ENCODE measurements at places on chromosomes 2 and 18.

- no peak for DNase-seq
Observed at GRCh38 chr2:8222979-8223694, 458.7 kb upstream of the ID2 start.

- no peak for DNase-seq
Observed at GRCh38 chr2:211371465-211371864, 815.1 kb downstream of the CPS1 start.

DNA sequence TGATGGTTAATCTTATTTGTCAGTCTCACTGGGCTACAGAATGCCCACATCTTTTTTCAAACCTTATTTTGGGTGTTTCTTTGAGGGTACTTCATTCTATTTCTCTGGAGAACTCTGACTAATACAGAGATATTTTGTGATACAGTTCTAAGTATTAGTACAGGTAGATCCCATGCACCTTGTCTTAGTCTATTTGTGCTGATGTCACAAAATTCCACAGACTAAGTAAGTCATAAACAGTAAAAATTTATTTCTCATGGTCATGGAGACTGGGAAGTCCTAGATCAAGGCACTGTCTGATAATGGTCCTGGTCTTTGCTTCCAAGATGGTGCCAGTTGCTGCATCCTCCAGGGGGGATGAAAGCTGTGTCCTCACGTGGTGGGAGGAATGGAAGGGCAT lies 68.6 kb upstream of the EPHA4 start:
- no peak for DNase-seq

DNA sequence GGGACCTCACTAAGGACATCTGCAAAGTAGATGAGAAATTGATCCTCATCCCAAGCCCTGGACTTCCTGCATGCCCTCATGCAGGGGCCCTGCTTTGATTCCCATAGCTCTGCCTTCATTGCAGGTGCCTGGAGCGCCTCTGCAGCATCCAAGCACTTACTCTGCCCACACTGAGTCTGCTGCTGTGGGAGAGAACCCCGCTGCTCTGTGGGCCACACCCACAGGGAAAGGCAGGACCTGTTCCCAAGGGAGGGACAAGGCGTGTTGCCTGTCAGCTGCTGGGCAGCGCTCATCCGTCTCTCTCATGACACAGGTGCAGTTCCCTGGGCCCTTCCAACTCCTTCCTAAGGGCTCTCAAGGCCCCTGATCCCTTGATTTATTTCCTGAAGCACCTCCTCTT lies 266.8 kb upstream of the SMIM21 start:
- no peak for DNase-seq

- DNase-seq: no peak
Observed at GRCh38 chr18:12074736-12075135, 18.9 kb upstream of the ANKRD62 start.

- no peak for DNase-seq
Observed at GRCh38 chr18:38244480-38244879, 678.9 kb upstream of the CELF4 start.

DNA sequence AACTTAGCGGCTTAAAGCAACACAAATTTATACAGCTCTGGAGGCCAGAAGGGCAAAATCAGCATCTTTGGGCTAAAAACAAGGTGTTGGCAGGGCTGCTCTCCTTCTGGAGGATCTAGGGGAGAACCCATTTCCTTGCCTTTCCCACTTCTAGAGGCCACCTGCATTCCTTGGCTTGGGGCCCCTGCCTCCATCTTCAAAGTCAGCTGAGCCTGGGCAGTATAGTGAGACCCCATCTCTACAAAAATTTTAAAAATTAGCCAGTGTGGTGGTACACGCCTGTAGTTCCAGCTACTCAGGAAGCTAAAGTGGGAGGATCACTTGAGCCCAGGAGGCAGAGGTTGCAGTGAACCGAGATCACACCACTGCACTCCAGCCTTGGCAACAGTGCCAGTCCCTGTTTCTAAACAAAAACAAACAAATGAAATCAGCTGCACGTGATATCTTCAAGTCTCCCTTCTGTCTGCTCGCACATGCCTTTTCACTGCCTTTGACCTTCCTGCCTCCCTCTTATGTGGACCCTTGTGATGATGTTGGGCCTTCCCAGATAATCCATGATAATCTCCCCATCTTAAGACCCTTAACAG lies 200.6 kb downstream of the ZFP36L2 start:
- no peak for DNase-seq

- DNase-seq: no peak
Observed at GRCh38 chr18:3328532-3328931, 66.6 kb downstream of the MYL12B start.

DNA sequence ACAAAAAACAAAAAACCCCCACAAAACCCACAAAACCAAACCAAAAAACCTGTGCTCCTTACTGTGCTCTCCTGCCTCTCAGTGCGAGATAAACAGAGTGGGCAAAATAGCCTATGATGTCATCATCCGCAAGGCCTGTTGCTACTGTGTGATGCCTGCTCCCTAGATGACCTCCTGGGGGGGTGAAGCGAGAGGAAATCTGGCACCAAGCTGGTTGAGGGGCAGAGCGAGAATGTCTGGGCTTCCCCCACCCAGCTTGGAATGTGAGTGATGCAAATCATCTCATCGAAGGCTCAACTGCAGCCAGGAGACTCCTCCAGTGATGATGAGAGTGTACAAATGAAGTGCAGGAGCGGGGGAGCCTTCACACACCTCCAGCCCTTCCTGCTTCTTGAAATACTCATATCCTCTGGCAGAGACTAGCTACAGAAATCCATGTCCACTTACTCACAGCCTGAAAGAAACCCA lies 57.7 kb upstream of the MAP4K3 start:
- DNase-seq: no peak

DNA sequence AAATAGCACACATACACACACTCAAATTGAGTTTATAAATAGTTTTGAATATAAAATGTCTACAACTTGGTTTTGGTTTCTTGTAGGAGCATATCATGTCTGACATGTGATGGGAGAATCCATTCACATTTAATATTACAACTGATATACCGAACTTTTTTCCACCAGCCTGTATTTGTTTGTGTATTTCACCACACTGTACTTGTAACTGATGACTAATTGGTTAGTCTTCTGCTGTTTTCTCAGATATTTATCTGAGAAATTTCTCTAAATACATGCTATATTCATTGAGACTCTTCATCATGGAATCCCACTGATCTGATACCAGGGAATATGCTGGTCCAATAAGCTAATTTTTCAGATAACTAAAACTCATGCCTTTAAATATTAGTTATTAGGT lies 56.3 kb upstream of the UBXN4 start:
- no peak for DNase-seq

DNA sequence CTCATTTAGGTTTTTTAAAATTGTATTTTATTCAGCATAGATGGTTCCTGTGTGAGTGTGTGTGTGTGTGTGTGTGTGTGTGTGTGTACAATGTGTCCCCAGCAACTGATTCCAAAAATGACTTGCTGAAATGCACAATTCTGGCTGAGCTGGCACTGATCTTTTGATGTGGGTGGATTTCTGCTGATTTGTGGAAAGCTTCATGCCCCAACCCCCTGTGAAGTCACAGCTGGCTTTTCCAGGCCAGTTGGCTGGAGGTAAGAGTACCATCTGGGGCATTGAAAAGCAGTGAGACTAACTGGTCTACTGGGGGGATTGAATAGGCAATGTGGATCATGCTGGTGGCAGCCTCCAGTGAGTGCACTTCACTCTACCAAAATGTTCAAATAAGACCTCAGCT lies 187.2 kb downstream of the LRRTM1 start:
- DNase-seq: no peak

DNA sequence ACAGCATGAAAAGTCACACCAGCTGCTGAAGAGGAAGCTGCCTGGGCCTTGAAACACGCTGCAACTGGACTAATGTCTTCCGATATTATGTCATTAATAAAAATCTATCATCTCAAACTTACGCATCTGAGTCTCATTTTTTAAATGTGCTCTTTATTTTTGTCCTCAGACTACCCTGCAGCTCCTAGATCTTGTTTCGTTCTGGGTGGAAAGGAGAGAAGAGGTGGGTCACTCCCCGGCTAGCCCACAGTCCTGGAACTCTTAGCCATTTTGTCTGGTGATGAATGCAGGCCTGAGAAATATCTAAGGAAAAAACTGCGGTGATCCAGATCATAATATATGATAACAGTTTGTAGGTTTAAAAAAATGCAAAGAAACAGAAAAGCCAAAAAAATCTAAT lies 73.3 kb downstream of the TXNL1 start:
- no peak for DNase-seq

DNA sequence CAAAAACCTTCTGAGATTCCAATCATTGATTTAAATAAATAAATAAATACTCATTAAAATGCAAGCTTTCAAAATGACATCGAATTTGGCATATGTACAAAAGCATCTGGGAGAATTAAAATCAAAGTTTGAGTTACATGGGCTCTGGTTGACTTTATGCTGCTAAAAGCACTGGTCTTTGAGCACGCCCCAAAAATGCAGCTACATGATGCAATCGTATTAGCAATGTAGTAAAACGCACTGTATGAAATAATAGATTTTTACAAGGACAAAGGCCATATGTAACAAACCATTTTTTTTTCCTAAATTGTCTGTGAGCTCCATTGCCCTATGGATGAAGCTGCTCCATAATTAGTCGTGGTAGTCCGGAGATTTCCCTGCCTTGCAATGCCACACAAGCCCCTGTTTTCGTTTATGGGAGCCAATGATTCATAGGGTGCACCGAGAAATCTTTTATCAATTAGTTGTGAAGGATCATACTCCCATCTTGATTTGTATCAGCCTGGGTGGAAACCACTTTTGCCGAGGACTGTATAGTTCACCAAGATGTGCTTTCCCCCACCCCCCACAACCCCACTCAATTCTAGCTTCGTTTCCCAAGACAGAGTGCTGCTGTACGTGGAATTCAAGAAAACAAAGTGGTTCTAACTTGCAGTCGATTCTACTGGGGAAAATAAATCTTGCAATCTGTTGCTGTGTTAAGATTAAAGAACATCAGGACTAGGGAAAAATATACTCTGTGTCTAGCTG lies 268.4 kb downstream of the IRS1 start:
- DNase-seq: no peak

- peak; percentile 20 for DNase-seq
Observed at GRCh38 chr2:199940373-199940772, 14.9 kb downstream of the TYW5 start.

DNA sequence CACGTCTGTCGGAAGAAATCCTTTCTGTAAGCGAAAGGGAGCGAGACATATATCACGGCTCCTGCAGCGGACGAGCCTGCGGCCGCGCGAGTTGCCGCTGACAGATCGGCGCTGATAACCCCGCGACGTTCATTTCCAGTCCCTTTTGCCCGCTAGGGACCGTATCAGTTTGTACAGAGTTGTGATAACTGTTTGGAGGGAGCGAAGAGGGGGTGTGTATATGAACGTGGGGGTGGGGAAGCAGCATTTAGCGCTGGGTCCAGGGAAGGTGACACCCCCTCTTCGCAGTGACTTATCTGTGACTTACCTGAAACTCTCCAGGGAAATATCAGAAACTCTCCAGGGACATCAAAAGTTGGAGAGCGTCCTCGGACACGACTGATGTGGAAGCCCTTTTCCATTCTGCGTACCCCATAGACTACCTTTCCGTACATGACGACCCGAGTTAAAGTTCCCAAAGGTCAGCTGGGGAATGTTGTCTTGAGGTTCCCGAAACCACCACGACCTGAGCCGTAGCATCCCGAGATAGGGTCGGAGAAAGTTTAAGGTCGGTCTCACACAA lies 948 bp upstream of the GATA6 start:
- peak; percentile 29 for DNase-seq

GRCh38 chr18:75010278-75010677 lies 198.7 kb downstream of the PTGR3 start:
- DNase-seq: no peak

DNA sequence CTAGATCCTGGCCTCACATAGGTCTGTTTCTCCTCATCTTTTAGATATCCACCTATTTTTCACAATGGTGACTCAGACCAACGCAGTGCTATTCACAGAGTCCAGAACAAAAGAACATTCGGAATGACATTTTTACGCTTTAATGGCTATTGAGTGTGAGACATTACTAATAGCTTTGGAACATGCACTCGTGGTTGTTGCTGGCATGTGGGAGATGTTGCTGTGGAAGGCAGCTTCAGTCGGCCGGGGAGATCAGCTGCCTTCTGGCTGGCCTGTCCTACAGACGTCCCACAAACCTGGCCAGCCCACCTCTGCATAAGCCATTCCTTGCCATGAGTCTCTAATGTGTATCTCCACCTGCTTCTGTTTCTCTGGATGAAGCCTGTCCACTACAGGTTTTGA lies 3.4 kb downstream of the MBP start:
- DNase-seq: no peak

DNA sequence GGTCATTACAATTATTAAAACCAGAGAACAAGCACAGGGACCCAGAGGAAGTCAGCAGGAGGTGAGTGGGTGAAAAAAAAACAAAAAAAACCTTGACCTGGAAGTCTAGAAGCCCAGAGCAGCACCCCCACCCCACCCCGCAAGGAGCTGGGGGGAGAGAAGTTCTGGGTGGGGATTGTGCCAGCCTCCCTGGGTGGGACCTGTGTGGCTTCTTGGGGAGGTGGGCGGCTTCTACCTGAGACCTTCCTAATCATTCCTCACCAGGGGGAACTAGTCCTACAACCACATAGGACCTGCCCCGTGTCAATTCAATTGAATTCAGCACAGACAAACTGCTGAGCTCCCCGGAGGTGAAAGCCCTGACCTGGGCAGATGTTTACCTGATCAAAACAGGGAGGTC lies 17.3 kb downstream of the EVA1A start:
- DNase-seq: no peak

GRCh38 chr2:172596776-172597175 lies 40.9 kb downstream of the PDK1 start:
- no peak for DNase-seq

DNA sequence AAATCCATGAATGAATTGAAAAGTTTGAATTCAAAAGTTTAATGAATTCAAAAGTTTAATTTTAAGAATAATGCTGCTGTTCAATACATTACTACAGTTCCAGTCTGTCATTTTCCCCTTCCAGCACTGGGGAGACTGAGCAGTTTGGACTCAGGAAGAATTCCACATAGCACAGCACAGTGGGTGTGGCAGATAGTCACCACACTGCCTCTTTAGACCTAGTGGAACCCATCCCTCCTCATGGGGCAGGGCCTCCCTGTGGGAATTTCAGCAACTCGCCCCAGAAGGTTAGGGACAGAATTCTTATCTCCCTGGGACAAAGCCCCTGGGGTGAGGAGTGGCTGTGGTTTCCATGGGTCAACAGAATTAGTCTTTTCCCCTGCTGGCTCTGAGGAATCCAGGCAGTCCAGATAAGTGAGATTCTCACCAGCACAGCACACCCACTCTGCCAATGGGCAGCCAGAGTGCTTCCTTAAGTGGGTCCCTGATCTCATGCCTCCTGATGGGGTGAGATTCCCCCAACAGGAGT lies 442.0 kb upstream of the SYT4 start:
- DNase-seq: no peak

GRCh38 chr18:76503649-76504386 lies 8.8 kb upstream of the ZNF516 start:
- DNase-seq: no peak

GRCh38 chr2:30466216-30466615 lies 19.2 kb downstream of the LCLAT1 start:
- DNase-seq: no peak

DNA sequence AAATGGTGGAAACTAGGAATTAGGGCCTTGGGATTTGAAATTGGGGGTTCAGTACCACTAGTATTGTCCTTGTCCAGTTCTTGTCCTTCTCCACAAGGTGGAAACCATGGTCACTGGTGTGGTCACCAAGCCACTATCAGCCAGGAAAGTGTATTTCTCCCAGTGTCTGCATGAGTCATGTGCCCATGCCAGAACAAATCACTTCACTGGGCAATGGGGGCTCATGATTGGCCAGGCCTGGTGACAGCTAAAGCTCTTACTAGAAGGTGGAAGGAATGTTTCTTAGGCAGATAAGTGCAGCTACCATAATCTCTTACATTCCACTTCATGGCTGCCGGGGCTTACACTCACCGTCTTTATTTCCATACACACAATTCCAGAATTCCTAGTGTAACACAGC lies 124.8 kb upstream of the TACR1 start:
- no peak for DNase-seq

Data from CD4-positive, alpha-beta T cell treated with Interleukin-17A for 1 hour (primary cell).